ENCODE measurements at places on chromosomes 12 and 14.

DNA sequence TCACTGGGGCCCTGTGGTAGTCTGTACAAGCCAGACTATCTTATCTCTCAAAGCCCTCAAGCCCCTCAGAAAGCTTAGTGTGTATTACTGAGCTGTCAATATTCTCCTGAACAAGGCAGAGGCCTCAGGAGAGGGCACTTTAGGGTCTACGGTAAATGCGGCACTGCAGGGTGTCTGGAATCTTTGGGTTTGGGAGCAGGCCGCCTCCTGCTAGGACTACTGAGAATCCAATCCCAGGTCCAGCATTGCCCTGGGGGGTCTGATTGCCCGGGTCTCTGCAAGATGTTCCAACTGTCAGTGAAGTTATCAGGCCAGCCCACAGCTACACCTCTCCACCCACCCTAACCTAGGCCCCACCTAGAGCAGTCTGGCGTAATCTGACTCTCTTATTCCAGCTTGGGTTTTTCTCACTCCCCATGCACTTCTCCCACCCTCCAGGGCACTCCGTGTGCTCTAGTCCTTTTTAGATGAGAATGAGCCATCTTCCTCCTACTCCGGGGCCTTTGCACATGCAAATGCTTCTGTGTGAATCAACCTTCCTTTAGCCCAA lies 4.3 kb upstream of the ZFP36L1 start:
- no peak for DNase-seq

- no peak for DNase-seq
These were observed 54.3 kb upstream of the STRN3 start for GRCh38 chr14:31080484-31080883.

DNA sequence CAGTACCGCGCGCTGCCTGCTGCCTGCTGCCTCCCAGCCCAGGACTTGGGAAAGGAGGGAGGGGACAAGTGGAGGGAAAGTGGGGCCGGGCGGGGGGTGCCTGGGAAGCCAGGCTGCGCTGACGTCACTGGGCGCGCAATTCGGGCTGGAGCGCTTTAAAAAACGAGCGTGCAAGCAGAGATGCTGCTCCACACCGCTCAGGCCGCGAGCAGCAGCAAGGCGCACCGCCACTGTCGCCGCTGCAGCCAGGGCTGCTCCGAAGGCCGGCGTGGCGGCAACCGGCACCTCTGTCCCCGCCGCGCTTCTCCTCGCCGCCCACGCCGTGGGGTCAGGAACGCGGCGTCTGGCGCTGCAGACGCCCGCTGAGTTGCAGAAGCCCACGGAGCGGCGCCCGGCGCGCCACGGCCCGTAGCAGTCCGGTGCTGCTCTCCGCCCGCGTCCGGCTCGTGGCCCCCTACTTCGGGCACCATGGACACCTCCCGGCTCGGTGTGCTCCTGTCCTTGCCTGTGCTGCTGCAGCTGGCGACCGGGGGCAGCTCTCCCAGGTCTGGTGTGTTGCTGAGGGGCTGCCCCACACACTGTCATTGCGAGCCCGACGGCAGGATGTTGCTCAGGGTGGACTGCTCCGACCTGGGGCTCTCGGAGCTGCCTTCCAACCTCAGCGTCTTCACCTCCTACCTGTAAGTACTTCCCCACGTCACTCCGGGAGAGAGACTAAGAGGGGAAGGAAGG lies at the start of gene LGR5:
Gene LGR5 (plus strand): TSS at position 186 of the 732 bp plus-strand sequence. CDS start 283 bp downstream, at position 469.
- DNase-seq, result no peak

DNA sequence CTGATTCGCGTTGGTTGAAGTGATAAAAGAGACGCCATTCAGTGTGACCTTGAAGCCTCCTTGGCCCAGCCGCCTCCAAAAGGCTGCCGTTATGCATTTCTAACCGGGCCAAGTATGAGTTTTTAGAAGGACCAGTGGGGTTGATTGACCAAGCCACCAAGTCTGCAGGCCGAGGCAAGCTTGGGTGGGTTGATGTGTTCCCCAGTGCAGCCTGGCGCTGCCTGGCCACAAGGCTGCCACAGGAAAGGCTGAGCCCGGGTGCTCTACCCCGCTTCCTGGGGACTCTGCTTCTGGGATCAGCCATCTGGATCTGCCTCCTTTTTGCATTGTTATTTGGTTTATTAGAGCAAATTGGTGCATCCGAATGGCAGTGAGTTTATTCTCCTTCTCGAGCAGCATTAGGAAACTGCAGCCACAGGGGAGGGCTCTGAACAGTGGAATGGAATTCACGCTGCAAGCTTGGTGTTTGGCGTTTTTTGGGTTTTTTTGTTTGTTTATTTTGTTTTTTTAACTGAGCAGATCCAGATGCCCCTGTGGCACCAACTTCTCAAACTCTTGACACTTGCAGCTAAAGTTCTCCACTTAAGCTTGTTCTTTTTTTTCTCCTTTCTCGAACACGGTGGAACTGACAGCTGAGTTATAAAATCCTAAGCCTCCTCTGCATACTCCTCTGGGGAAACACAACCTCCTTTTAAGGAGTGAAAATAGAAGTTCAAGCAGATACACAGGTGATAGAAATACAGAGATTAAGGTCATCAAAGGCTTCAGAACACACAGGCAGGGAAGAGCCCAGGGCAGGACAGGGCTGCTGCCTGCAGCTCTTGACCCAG lies 145.4 kb upstream of the FKBP4 start:
- DNase-seq, result no peak

DNA sequence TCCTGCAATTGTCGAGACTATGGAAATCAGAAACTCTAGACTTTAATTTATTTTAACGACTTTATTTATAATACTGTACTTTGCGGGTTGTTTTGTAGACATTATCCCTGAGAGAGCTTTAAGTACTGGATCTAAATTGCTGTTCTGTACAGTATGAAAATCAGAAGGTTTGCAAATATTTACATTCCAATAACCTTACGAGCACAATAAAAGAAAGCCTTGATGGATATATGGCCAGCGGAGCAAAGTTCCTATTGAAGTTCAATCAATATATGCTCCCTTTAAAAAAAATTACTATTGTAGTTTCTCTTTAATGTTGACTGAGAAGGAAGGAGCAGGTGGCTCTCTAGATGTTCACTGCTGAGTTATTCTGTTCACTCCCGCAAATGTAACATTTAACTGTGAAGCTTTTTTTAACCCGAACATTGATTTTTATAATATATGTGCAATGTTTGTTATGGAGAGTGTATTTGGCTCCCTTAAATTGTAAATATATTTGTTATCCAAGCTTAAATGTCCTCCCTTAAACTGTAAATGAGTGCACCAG lies 235.3 kb downstream of the PLCZ1 start:
- no peak for DNase-seq

- DNase-seq, result no peak
These were observed 158.4 kb downstream of the NTF3 start for GRCh38 chr12:5590316-5590715.

GRCh38 chr14:69226178-69226577 lies 33.8 kb upstream of the GALNT16 start:
- no peak for DNase-seq

DNA sequence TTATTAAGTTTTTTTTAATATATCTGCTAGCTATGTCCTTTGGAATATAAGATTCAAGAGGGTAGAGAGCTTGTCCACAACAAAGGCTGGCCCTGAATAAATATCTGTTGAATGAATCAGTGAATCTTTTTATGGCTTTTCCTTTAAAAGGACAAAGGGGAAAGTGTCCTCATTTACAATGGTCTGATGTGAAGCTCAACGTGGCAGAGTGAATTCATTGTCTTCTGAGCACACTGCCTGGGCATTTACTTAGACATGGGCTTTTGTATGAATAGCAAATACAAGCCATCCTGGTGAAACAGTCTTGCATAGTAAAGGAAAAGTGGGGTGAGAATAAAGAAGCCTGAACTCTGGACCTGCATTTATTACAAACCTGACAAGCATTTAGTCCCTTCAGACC lies 201.2 kb downstream of the NELL2 start:
- no peak for DNase-seq

DNA sequence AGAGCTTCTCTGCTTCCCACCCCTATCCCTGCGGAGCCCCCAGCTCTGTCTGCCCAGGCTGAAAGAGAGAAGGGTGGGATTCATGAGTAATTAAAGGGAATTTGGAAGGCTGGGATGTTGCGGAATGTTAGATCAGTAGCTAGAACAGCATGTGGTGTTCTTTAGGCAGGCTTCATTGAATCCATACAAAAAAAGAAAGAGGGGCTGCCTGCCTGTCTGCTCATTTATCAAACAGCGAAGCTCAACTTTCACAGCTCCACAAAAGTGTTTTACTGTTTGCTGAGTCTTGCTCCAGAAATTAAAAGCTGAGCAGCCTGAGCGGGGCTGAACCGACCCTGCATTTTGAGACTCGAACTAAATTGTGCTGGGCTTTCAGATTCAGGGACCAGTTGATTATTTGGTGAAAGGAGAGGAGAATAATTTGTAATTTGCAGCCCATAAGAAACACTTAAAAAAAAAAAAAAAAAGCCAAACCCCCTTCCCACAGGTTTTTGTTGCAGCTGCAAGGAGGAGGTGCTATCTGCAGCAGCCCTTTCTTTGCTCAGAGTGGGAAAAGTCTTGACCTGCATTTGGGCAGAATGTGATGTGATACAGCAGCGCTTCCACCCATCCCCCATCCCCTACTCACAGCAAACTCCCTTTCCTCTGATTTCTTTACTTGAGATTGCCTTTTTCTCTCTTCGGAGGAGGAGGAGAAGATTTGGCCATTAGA lies 89.7 kb downstream of the RFX4 start:
- DNase-seq, result no peak

Data from stimulated activated CD8-positive, alpha-beta memory T cell treated with anti-CD3 and anti-CD28 coated beads, Interleukin-4, amount 100 ng/mL, for 1 hour (primary cell).